ENCODE measurements at places on chromosomes 6 and 20.

DNA sequence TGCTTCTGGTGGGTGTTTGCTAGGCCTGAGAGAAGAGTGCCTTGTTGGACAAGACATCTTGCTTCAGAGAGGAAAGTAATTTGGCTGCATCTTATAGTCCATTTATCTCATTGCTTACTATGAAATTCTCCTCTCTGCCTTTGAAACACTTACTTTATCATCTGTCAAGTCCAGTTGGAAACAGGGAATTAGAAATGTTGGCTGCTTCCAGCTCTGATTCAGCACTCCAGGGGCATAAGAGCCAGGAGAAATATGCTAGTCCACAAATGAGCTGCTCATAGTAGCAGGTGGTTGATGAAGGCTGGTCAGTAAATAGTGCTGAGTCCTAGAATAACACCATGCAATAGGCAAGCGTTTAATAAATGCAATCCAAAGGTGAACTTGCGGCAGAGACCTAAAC is 227.1 kb downstream of the SLC35F1 start:
- no peaks in the 10 kb centered on the region for H3K4me1 ChIP-seq
- no peaks in the 10 kb centered on the region for H3K27me3 ChIP-seq
- no peak for DNase-seq
- no peak overlapping the region for H3K4me3 ChIP-seq
- H3K36me3 ChIP-seq, result no peaks in the 10 kb centered on the region

DNA sequence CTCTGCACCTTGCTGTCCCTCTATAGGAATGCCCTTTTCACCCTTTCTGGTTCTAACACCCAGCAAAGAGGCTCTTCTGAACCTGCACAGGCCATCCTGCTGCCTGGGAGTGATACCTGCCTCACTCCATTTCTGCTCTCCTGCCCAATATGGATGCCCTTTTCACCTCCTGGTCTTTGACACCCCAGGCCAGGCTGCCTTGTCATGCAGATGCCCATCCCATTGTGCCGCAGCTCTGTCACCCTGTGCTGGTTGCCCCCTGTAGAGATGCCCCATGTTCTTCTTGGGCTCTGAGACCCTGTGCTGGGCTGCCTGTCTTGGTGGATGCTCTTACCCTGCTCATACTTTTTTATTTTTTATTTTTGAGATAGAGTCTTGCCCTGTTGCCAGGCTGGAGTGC is 95.3 kb downstream of the CDKAL1 start:
- peaks cover 23% of the 10 kb centered on the region for H3K4me1 ChIP-seq
- no peak for DNase-seq
- no peaks in the 10 kb centered on the region for H3K27me3 ChIP-seq
- no peak overlapping the region for H3K4me3 ChIP-seq
- no peak overlapping the region for H3K27ac ChIP-seq

- H3K27ac ChIP-seq, result no peak overlapping the region
- no peak for DNase-seq
- H3K4me3 ChIP-seq, result no peak overlapping the region
- H3K36me3 ChIP-seq, result no peaks in the 10 kb centered on the region
Measured at GRCh38 chr6:169568314-169569087, 133.3 kb downstream of the WDR27 start.

- no peak overlapping the region for H3K27ac ChIP-seq
- H3K4me3 ChIP-seq, result no peak overlapping the region
- no peak for DNase-seq
- H3K4me1 ChIP-seq, result no peaks in the 10 kb centered on the region
Measured at GRCh38 chr6:729606-730320, 36.8 kb upstream of the EXOC2 start.

GRCh38 chr6:96520171-96521115 is 1.2 kb upstream of the UFL1 start:
- H3K36me3 ChIP-seq, result peaks cover 7% of the 10 kb centered on the region
- H3K27me3 ChIP-seq, result no peaks in the 10 kb centered on the region
- H3K27ac ChIP-seq, result peak overlapping the region; percentile 0
- H3K4me1 ChIP-seq, result peaks cover 12% of the 10 kb centered on the region

DNA sequence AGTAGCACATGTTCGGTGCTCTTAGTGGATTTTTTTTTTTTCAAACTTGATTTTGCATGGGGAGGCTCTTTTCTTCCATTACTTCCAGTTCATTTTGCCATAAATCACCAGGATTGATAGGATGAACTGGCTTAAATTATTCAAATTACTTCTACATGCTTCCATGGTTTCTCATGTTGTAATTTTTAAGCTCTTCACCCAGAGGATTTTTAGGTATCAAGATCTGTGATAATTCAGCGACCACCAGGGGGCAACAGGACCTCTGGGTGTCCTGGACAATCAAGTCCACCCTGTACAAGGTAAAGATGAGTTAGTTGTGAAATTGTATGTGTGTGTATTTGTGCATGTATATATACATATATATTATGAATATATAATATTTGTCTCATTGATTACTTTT is 4.2 kb upstream of the EPHA7 start:
- H3K36me3 ChIP-seq, result no peaks in the 10 kb centered on the region
- DNase-seq, result no peak
- H3K27me3 ChIP-seq, result peaks cover 32% of the 10 kb centered on the region
- H3K27ac ChIP-seq, result no peak overlapping the region
- no peak overlapping the region for H3K4me3 ChIP-seq

DNA sequence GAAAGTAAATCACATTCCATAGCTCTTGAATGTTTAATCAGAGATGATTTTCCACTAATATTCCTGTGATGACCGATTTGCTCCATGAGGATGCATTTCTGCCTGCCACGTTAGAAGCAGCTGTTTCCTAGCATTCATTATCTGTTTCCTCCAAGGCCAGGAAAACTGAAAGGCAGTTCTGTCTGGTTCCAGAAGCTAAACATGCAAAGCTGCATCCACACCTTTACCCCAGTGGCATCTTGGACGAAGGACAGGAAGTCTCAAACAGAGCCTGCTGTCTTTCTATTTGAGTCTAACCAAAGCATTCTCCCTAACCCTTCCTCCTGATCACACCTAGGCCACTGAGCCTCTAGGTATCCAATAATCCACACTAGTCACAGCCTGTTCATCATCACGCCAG is 27.6 kb downstream of the CNKSR3 start:
- H3K4me3 ChIP-seq, result no peak overlapping the region
- peaks cover 14% of the 10 kb centered on the region for H3K27me3 ChIP-seq
- no peak overlapping the region for H3K27ac ChIP-seq
- H3K36me3 ChIP-seq, result no peaks in the 10 kb centered on the region
- no peak for DNase-seq

DNA sequence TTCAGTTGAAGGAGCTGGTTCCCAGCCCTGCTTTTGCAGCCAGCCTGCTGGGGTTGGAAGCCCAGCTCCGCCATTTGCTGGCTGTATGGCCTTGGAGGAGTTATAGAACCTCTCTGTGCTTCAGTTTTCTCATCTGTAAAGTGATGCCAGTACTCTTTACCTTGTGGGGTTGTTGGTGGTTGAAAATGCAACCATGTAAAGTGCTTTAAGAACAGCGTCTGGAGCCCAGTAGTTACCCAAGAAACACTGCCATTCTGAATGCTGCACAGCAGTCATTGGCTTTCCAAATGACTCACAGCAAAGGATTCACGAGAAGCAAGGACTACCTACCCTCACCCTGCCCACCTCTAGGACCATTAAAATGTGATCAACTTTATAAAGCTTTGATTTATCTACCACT is 154.4 kb downstream of the F13A1 start:
- H3K27ac ChIP-seq, result no peak overlapping the region
- no peaks in the 10 kb centered on the region for H3K27me3 ChIP-seq
- H3K4me3 ChIP-seq, result no peak overlapping the region
- no peak for DNase-seq
- H3K36me3 ChIP-seq, result no peaks in the 10 kb centered on the region

GRCh38 chr20:24880356-24880755 is 68.7 kb upstream of the CST7 start:
- no peak overlapping the region for H3K27ac ChIP-seq
- peaks cover 10% of the 10 kb centered on the region for H3K27me3 ChIP-seq
- H3K4me3 ChIP-seq, result no peak overlapping the region
- H3K4me1 ChIP-seq, result no peaks in the 10 kb centered on the region

- H3K4me1 ChIP-seq, result peaks cover 5% of the 10 kb centered on the region
- H3K36me3 ChIP-seq, result no peaks in the 10 kb centered on the region
- H3K4me3 ChIP-seq, result no peak overlapping the region
Measured at GRCh38 chr6:41684311-41685180, 46.3 kb downstream of the MDFI start.

GRCh38 chr6:22249711-22250350 is 47.0 kb downstream of the PRL start:
- H3K36me3 ChIP-seq, result no peaks in the 10 kb centered on the region
- H3K4me3 ChIP-seq, result no peak overlapping the region
- H3K27me3 ChIP-seq, result no peaks in the 10 kb centered on the region
- no peak for DNase-seq
- no peaks in the 10 kb centered on the region for H3K4me1 ChIP-seq
- H3K27ac ChIP-seq, result no peak overlapping the region

- H3K36me3 ChIP-seq, result peaks cover 3% of the 10 kb centered on the region
- H3K27me3 ChIP-seq, result no peaks in the 10 kb centered on the region
- peaks cover 20% of the 10 kb centered on the region for H3K4me1 ChIP-seq
- DNase-seq, result no peak
Measured at GRCh38 chr6:88871498-88871897, 91.9 kb downstream of the RNGTT start.

DNA sequence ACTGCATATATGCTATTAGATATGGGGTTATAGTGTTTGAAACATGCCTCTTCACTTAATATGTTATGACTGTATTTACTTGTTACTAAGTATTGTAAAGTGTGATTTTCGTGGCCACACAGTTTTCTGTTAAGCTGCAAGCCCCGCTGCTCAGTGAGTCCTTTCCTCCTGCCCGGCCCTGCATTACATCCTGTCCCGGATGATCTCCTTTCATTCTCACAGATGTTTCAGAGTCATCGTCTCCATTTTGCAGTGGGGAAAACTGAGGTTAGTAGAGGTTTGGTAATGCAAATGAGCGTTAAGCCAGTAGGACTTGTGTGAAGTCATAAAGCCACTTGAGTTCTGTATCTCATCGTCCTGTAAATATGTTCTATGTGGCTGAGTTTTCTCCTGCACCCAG is 155.5 kb downstream of the CFAP61 start:
- no peak overlapping the region for H3K27ac ChIP-seq
- no peak for DNase-seq
- no peak overlapping the region for H3K4me3 ChIP-seq
- H3K27me3 ChIP-seq, result peaks cover 3% of the 10 kb centered on the region
- no peaks in the 10 kb centered on the region for H3K36me3 ChIP-seq

DNA sequence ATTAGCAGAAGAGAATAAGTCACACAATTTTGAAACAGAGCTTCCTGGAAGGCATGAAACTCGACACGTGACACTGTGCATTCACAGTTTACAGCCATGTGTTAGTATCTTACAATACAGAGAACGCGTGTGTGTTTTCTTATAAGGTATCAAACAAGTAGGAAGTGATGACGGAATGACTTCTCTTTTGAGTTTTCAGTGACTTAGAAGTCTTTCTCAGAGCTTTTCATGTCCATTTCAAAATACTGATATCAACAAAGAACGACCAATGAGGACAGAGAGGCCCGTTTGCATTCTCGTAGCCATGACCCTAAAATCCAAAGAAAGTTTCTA is 36.6 kb upstream of the DUSP22 start:
- no peak overlapping the region for H3K4me3 ChIP-seq
- no peak overlapping the region for H3K27ac ChIP-seq
- no peaks in the 10 kb centered on the region for H3K27me3 ChIP-seq
- DNase-seq, result no peak

GRCh38 chr6:76014626-76015530 is 57.6 kb downstream of the IMPG1 start:
- no peak for DNase-seq
- H3K27me3 ChIP-seq, result no peaks in the 10 kb centered on the region
- no peaks in the 10 kb centered on the region for H3K36me3 ChIP-seq
- H3K27ac ChIP-seq, result peak overlapping the region; percentile 12
- H3K4me3 ChIP-seq, result no peak overlapping the region

GRCh38 chr20:44071526-44072111 is 115.4 kb downstream of the JPH2 start:
- no peak overlapping the region for H3K4me3 ChIP-seq
- peaks cover 12% of the 10 kb centered on the region for H3K27me3 ChIP-seq
- peaks cover 3% of the 10 kb centered on the region for H3K36me3 ChIP-seq
- peaks cover 57% of the 10 kb centered on the region for H3K4me1 ChIP-seq
- no peak for DNase-seq

GRCh38 chr20:13432126-13432525 is 206.6 kb downstream of the TASP1 start:
- peaks cover 37% of the 10 kb centered on the region for H3K4me1 ChIP-seq
- H3K27me3 ChIP-seq, result no peaks in the 10 kb centered on the region
- H3K36me3 ChIP-seq, result peaks cover 60% of the 10 kb centered on the region

- peaks cover 6% of the 10 kb centered on the region for H3K36me3 ChIP-seq
- H3K27ac ChIP-seq, result peak overlapping the region; percentile 94
- no peaks in the 10 kb centered on the region for H3K27me3 ChIP-seq
- DNase-seq, result no peak
- H3K4me1 ChIP-seq, result peaks cover 29% of the 10 kb centered on the region
- H3K4me3 ChIP-seq, result peak overlapping the region; percentile 54
Measured at GRCh38 chr6:137767911-137768690, 99.0 kb upstream of the TNFAIP3 start.

DNA sequence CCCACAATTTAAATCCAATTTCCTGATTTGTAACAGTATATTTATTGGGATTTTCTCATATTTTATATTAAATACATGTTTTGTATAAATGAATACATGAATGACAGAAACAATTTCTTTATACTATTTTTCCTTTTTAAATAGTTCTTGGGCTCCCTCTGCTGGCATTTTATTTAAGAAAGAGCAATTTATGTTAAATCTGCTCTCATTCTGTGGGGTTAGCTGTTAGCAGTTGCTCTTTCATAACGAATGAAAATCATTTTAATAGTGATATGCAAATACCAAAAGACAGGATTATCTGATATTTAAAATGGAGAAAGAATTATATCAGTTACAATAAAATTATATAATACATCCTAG is 118.3 kb downstream of the RALGAPA2 start:
- no peak overlapping the region for H3K4me3 ChIP-seq
- DNase-seq, result no peak
- peaks cover 2% of the 10 kb centered on the region for H3K4me1 ChIP-seq
- peaks cover 13% of the 10 kb centered on the region for H3K36me3 ChIP-seq
- H3K27ac ChIP-seq, result no peak overlapping the region

GRCh38 chr6:33297956-33298772 is 578 bp downstream of the RGL2 start:
- peaks cover 52% of the 10 kb centered on the region for H3K36me3 ChIP-seq
- H3K4me3 ChIP-seq, result peak overlapping the region; percentile 93
- peaks cover 18% of the 10 kb centered on the region for H3K4me1 ChIP-seq
- H3K27me3 ChIP-seq, result no peaks in the 10 kb centered on the region

GRCh38 chr6:112592159-112592558 is 245.0 kb downstream of the RFPL4B start:
- H3K27me3 ChIP-seq, result no peaks in the 10 kb centered on the region
- no peaks in the 10 kb centered on the region for H3K4me1 ChIP-seq
- no peak overlapping the region for H3K4me3 ChIP-seq

- H3K4me1 ChIP-seq, result no peaks in the 10 kb centered on the region
- H3K27ac ChIP-seq, result no peak overlapping the region
- H3K36me3 ChIP-seq, result no peaks in the 10 kb centered on the region
- no peaks in the 10 kb centered on the region for H3K27me3 ChIP-seq
- no peak for DNase-seq
Measured at GRCh38 chr6:140427842-140428241, 1053.4 kb upstream of the CITED2 start.

Measured in activated T-helper 2 cell treated with anti-CD3 and anti-CD28 coated beads, Interferon-gamma antibody, Interleukin-2, Interleukin-4, amounts not matched to agents 10 μg/mL and 5 μg/mL and 100 μg/mL, durations not matched to agents 14 hours and 24 hours and 36 hours (primary cell).